ENCODE measurements at places on chromosomes 16 and 17.

DNA sequence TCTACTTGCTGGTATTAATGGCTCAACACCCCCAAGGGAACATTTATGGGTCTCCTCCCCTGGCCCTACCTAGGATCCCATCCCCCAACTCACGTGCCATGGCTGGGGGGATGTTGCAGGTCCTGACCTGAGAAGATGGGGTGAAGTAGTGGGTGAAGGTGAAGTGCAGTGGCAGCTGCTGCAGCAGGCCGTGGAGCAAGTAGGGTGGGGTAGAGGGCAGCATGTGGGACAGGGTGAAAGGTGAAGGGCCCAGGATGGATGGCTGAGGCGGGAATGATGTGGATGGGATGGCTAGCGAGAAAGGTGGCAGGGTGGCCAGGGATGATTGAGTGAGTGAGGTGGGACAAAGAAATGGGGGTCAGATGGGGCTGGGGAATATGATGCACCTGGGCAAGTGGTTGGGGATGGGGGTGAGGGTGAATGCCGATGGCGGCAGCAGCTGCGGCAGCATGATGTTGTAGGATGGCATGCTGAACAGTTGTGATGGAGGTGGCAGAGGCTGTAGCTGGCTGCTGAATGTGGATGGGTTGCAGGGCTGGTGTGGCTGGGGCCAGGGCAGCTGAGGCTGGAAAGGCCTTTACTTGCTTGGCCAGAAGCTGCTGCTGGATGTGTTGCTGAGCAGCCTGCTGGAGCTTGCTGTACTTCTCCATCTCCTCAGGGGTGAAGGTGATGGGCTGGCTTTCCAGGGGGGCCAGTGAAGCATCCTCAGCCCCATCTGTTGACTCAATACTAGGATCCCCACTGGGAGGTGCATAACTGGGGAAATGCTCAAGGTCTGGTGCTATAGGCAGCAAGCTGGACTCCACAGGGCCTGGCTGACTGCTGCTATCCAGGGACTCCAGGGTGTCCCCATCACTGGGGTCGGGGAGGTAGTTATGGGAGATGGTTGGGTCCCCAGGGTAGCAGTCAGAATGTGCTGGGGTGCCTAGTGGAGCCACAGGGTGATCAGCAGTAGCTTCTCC, 8.3 kb upstream of the ITGA2B start:
- no peak for DNase-seq

DNA sequence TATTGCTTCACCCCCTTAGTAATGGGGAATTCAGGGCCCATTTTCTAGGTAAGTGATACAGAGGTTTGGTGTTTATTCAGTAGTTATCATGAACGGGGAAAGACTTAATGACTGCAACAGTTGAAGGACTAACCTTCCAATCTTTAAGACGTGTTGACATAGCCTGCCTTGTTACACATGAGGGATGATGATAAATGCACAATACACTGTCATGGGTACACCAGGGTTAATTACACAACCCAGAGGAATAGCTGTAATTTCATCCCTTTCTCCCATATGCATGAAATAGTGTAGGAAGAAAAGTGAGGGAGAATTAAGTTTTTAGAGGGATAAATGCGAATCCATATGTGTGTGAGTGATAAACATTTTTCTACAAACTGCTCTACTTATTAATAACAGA, 10.7 kb downstream of the MYH4 start:
- DNase-seq = no peak

DNA sequence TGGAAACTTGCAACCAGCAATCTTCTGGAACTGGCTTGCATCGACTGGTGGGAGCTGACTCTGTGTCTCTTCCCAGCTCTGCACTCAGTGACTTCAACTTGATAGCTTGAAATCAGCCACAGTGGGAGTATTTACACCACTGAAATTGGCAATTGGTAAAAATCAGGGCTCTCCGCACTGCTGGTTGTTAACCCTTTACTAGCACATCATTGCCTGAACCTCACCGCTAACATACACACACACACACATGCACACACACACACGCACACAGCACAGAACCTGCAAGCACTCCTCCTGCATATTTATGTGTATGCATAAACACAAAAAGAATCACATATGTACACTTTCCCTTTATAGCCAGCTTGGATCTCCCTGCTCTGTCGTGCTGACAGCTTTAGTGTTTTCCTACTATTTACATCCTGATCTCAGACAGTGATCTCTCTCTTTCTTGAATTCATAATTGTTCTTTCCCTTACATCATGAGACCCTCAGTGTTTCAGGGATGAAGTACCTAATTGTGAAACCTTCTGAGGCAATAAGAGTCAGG, 7.9 kb upstream of the TMIGD1 start:
- DNase-seq = no peak

DNA sequence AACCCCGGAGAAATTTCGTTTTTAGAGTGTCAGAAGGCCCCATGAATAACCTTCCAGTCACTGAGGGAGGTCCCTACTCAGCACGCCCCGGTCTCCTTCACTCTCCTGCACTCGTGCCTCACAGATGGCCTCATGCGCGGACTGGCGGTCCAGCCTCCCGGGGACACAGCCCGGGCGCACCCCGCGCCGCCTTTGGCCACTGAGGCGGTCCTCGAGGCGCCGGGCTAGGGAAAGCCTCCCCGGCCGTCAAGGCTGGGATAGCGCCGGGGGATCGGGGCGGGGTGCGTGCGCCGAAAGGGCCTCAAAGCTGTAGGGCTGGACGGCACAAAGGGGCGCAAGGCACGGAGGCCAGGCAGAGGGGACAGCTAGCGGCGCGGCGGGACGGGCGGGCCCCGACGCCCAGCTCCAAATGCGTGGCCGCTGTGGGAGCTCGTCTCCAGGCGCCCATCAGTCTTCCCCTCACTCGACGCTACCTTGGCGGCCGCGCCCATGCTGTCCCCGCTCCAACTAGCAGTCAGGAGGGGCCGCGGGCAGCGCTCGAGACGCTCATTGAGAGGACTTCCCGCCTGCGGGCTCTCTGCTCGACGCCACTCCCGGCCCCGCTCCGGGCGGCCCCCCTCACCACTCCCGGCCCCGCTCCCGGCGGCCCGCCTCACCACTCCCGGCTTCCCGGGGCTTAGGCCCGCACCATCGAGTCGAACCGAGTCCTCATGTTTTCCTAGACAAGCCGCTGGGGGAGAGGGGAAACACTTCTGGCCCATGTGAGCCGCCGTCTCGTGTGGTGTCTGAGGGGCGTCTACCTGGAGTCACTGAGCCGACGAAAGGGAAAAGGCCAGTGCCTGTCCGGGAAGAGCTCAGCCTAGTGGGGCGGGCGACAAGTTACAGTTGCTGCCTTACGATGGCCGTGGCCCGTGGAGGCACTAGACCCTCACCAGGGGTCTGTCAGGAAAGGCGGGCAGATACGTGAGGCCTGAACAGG, at the start of gene USP6:
Gene USP6 (plus strand): TSS at position 360 of the 979 bp plus-strand sequence. CDS start 14,336 bp downstream, outside the sequence.
- DNase-seq = no peak

GRCh38 chr17:79865351-79866210, 26.3 kb upstream of the CBX4 start:
- DNase-seq = no peak

- DNase-seq = no peak
Observed at GRCh38 chr16:9012330-9012729, 48.6 kb upstream of the USP7 start.

- no peak for DNase-seq
Observed at GRCh38 chr16:31428638-31429247, 583 bp upstream of the COX6A2 start.

DNA sequence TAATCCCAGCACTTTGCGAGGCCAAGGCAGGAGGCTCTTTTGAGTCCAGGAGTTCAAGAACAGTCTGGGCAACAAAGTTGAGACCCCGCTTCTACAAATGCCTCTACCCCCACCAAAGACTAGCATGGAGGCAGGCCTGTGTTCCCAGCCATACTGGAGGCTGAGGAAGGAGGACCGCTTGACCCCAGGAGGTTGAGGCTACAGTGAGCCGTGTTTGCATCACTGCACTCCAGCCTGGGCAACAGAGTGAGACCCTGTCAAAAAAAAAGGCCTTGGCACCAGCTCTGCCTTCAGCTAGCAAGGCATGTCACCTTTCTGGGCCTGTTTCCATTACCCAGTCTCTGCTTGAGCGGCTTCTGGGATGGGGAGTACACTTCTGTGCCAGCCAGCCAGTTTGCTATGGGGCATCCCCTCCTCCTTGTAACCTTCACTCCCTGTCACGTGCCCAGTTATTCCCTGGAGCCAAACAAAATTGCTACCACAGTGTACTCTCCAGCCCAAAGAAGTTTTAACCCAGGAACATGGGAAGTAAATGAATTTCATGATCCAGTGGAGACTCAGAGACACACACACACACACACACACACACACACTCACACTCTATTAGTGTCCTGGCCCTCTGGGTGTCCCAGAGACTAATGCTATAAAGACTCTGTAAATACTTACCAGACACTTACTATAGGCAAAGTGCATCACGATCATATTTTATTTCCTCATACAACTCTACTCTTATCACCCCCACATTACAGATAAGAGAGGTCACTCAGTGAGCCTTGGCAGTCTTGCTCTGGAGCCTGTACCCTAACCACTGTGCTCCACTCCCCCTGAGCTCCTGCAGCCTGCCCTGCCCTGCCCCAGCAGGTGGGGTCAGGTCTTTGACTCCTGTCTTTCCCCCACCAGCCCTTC, 2.5 kb downstream of the CISD3 start:
- DNase-seq = no peak

DNA sequence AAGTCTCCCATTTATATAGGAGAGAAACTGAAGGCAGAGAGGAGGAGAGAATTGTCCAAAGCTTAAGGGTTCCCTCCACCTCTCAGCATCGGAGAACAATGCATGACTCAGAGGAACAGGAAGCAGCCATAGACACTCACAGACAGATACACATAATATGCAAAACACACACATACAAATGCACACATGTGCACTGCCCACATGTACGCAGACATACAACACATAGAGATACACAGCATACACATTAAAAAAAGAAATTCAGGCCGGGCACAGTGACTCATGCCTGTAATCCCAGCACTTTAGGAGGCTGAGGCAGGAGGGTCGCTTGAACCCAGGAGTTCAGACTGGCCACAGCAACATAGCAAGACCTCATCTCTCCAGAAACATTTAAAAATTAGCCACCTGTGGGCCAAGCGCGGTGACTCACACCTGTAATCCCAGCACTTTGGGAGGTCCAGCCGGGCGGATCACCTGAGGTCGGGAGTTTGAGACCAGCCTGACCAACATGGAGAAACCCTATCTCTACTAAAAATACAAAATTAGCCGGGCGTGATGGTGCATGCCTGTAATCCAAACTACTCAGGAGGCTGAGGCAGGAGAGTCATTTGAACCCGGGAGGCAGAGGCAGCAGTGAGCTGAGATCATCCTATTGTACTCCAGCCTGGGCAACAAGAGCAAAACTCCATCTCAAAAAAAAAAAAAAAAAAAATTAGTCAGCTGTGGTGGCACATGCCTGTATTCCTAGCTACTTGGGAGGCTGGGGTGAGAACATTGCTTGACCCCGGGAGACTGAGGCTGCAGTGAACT, 11.3 kb downstream of the ERAL1 start:
- no peak for DNase-seq

- no peak for DNase-seq
Observed at GRCh38 chr16:77758046-77758445, 30.3 kb upstream of the VAT1L start.

- no peak for DNase-seq
Observed at GRCh38 chr17:17467016-17467415, 9.8 kb upstream of the MED9 start.

- no peak for DNase-seq
Observed at GRCh38 chr17:35749560-35750412, 3.3 kb downstream of the GAS2L2 start.

GRCh38 chr16:10946308-10946707, 1.9 kb downstream of the CLEC16A start:
- no peak for DNase-seq

DNA sequence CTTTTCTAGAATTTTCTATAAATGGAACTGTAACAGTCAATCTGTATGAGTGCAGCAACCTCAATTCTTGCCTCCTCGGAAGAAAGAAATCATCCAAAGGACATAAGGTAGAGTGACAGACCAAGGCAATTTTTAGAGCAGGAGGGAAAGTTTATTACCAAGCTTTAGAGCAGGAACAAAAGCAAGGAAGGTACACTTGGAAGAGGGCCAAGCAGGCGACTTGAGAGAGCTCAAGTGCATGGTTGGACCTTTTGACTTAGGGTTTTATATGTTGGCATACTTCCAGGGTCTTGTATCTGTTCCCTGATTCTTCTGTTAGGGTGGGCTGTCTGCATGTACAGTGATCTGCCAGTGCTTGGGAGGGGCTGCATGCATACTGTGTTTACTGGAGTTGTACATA, 50.3 kb downstream of the SCNN1G start:
- DNase-seq = no peak

- no peak for DNase-seq
Observed at GRCh38 chr16:72922714-72923113, 125.2 kb downstream of the ZFHX3 start.

DNA sequence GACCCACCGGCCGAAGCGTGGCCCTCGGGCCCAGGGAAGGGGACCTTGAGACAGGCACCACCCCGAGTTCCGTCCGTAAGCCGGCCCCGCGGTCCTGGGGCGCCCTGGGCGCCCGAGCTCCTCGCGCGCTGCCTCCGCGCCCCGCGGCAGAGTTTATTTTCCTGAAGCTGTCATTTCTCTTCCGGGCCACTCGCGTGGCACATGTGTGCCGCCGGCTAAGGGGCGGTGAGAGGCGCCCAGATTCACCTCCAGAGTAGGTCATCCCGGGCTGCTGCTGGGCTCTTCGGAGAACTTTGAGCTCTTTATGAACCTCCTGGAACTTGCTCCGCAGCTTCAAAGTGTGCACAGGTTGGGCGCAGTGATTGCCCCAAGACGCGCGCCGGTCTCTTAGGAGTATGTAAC, 489 bp downstream of the ZC3H18 start:
- peak; percentile 52 for DNase-seq

- DNase-seq = no peak
Observed at GRCh38 chr17:81395600-81396277, 482 bp downstream of the BAHCC1 start.

GRCh38 chr17:59151591-59151990, 3.4 kb downstream of the SKA2 start:
- no peak for DNase-seq

GRCh38 chr16:58046936-58047335, 21.4 kb downstream of the MMP15 start:
- DNase-seq = no peak

DNA sequence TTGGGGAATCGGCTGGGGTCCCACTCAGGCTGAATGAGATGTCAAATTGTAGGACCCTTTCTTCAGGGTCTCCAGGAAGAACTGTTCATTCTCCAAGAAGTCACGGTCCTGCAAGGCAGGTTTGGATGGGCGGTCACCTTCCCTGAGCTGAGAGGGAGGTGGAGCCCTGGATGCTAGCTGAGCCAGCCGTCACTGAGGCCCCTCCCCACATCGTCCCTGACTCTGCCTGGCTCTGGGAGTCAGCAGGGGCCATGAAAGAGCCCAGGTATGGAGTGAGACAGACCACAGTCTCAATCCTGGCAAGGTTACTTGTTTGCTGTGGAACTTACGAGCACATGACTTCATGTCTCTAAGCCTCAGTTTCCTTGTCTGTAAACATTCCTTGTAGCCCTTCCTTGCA, 6.0 kb upstream of the MRPL38 start:
- no peak for DNase-seq

- DNase-seq = no peak
Observed at GRCh38 chr17:13182450-13182849, 164.6 kb upstream of the ELAC2 start.

All from H54 (cell line).